Cortex of kidney (tissue), 1 donor: ENCODE measurements at places on chromosomes 1 and 21.
A peak's percentile ranks its signal among the peaks of the same experiment; 100 is the strongest.

DNA sequence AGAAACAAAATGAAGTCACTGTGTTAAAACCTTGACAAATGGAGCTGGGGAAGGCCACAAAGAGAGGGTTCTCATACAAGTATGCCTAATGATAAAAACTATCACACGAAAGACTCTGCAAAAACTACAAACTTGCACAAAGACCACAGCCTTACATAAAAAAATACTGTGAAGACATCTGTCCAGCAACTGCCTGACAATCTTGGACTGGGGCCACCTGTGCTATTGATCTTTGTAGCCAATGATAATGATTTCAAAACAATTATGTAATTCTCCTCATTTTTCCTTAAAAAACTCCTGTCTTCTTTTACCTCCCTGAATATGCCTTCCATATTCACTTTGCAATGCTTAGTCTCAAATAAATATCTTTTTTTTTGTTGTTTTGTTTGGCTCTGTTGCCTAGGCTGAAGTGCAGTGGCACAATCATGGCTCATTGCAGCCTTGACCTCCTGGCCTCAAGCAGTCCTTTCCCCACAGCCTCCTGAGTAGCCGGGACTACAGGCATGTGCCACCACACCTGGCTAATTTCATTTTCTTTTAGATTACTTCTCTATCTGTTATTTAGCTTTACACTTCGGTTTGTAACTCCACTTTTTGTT lies 79.4 kb upstream of the RHOU start:
- DNase-seq, result no peak

DNA sequence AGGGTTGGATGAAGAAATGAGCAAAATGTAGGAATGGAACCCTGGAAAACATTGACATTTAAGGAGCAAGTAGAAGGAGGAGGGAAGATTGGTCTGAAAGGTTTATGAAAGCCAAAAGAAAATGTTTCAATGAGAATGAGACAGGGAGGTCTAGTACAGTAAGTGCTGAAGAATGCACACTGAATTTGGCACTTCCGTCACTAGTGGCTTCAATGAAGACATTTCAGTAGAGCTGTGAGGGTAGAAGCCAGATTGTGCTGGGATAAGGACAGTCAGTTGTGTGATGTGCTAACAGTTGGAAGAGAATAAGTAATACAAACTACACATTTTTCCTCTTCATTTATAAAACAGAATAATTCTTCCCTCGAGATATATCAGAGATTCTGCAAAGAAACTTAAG lies 17.1 kb downstream of the THEM4 start:
- DNase-seq, result no peak

DNA sequence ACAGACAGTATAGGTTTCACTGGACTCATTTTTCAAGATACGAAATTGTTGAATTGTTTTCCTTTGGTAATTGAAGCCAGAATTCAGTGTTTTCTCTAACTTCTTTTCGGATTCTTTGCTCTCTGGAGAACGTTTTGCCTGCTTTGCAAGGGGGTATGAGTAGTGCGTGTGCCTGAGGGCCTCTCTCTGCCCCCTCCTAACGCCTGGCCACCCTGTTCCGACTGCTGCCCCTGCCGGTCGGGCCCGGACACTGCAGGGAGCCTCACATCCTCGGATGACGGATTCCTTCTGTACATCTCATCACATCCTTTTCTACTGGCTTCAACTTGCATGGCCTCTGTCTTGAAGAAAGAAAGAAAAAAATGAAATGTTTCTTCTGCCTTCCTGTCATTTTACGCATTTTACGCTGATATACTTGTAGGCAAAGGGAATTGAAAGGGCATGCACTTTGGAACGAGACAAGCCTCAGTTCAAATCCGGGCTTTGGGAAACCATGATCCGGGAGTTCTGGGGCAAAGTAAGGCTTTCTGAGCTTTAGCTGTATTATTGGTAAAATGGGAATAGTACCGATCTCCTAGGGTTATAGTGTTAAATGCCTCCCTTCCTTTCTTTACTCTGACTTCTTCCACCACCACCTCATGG lies 65.1 kb downstream of the DISC1 start:
- no peak for DNase-seq

DNA sequence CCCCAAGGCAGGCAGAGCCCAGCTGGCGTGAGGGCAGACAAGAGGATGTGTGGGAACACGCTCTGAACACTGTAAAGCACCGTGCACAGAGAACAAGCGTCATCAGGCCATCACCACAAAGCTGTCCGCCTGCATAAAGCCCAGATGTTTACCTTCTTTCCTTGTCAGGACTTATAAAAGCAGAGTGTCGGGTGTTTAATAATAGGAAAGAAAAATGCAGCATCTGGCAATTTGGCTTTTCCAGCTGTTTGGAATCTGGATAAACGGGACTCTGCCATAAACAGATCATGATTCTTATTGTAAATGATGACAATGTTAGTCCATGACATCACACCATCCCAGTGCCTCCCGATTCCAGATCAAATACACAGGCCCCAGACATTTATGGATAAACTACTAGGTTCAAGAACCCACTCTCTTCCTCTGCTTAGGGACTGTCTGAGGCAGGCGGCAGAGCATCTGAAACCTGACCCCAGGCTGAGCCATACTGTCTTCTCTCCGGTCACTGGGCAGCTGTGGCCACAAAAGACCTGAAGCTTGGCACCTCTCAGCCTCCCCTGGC lies 4.2 kb downstream of the GLIS1 start:
- DNase-seq, result no peak

- no peak for DNase-seq
Observed at GRCh38 chr1:239816081-239816782, 275.5 kb upstream of the FMN2 start.

DNA sequence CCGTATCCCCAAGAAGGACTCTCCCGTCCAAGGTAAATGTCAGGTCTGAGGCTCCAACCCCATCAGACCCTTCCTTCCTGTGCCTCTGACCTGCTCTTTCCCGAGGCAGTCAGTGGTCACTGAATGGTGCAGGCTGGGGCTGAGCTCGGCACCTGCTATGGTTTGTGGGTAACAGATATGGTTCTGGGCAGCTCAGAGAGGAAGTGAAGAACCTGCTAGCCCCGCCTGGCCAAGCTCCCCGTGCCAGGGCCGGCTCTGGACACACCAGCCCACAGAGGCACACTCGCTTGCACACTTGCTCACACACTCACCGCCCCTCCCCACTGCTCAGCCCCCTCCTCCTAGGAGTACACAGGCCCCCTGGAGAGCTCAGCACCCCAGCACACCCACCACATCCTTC lies 16.4 kb downstream of the NCMAP start:
- DNase-seq, result no peak

DNA sequence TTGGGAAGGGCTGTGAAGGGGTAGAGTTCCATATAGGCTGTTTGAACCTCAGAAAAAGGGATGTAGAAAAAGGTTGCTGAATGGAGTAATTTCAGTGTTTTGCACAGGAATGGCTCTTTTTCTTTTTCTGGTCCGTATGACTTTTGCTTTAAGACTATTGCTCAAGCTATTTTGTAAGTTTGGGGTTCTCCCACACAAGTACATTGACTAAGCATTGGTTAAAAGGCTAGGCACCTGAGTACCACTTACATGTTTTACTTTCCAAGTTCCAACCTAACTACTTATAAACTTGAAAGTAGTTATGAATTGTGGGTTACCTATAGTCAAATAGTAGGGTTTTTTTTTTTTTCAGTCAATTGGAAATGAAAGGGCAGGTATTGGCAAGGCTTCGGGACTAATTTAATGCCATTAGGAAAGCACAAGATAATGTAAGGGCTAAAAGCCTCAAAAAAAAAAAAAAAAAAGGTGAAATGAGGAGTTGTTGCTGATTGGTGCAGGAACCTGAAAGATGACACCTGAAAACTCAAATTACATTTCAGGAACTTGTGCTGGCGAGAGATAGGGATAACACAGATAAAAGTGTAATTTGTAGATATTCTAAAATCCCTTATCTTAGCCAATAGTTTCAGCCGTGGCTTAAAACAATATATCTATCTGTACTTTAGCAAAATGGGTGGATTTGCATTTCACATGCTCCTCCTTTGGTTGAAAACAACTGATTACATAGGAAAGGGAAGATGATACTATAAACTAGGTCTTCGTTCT lies 209.5 kb downstream of the RPS6KC1 start:
- no peak for DNase-seq

DNA sequence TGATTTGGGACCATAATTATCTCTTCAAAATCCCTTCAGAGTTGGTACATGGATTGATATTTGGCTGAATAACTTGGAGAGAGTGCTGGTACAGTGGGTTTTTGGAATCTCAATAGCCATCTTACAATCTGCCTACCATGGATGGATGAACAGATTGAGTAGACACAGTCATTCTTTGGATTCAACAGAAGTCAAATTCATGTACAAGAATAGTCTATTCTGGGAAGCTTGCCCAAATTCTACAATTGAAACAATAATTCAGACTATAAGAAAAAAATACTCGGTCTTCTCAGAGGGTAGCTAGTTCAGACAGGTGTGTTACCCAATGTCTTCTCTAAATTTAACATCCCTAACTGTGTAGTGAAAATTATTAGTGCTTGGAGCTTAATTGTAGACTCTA lies 574.0 kb downstream of the LRRIQ3 start:
- no peak for DNase-seq

- DNase-seq, result no peak
Observed at GRCh38 chr1:6899621-6900020, 114.4 kb downstream of the CAMTA1 start.

DNA sequence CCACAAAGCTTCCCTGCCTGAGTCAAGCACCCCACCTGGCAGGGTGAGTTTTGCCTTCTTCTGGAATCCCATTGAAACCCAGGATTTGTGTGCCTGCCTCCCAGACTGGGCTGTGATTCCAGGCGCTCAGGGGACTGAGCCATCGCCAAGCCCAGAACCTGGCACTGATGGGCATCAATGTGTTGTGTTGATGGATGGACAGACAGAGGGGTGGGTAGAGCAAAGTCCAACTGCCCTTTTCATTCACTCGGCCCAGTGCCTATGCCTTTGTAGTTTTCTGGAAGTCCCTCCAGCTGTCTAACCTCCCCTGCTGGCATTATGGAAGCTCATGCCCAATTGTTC lies 66.0 kb upstream of the LAPTM5 start:
- no peak for DNase-seq

- no peak for DNase-seq
Observed at GRCh38 chr1:24704411-24705259, 40.6 kb upstream of the CLIC4 start.

GRCh38 chr1:23098463-23099170 lies 70.0 kb downstream of the LUZP1 start:
- DNase-seq, result peak; percentile 8

DNA sequence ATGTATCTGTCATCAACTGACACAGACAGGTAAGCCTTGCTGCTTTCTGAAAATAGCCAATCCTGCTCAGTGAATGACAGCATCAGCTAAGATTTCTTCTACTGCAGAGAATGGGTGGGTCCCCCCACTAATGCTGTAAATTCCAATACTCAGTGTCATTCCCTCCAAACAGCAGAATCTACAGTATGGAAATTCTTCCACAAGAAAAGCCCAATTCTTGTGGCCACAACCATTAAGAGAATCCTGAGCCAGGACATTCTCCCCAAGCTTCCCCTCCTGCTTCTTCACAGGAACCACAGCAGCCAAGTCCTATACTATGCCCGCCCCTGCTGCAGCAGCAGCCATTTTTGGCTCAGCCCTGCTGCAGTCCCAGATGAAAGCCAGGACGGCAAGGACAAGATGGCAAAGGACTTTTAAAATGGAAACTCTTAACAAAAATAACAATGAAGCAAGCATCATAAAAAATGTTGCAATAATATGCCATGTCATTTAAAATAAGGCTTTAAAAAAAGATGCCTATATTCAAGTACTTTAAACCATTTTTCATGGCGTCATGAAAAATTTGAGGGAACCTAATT lies 26.8 kb downstream of the EIF4G3 start:
- DNase-seq, result no peak

GRCh38 chr1:155989242-155990004 lies 11.1 kb upstream of the ARHGEF2 start:
- DNase-seq, result no peak

GRCh38 chr1:3590951-3591865 lies 20.1 kb downstream of the MEGF6 start:
- no peak for DNase-seq

- no peak for DNase-seq
Observed at GRCh38 chr1:236168716-236169429, 26.5 kb downstream of the GPR137B start.
